ENCODE measurements at places on chromosomes 2 and 18.

GRCh38 chr2:166405569-166405926 is 29.8 kb upstream of the SCN9A start:
- DNase-seq: no peak

DNA sequence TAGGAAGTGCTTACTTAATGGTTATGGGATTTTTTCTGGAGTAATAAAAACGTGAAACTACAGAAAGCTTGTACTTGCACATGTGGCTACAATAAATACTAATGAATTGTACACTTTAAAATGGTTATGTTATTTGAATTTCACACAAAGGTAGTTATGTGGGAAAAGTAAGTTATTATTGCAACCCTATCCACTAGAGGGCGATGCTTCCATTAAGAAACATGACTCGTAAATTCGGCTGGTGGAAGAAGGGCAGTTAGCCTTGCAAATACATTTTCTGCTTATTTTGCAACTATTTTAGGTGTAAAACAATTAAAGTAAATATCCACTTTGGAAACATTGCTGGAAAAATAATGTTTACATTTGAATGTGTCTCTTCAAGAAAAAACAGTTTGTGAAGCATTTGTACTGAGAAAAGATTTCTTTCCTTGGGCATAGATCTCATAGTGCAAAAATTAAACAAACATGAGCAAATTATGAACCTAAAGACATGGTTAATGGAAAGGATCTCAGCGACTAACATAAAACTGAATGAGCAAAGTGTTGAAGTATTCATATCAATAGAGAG is 68.1 kb upstream of the CSRNP3 start:
- no peak for DNase-seq

GRCh38 chr2:58899692-58900091 is 658.6 kb upstream of the FANCL start:
- DNase-seq: no peak

DNA sequence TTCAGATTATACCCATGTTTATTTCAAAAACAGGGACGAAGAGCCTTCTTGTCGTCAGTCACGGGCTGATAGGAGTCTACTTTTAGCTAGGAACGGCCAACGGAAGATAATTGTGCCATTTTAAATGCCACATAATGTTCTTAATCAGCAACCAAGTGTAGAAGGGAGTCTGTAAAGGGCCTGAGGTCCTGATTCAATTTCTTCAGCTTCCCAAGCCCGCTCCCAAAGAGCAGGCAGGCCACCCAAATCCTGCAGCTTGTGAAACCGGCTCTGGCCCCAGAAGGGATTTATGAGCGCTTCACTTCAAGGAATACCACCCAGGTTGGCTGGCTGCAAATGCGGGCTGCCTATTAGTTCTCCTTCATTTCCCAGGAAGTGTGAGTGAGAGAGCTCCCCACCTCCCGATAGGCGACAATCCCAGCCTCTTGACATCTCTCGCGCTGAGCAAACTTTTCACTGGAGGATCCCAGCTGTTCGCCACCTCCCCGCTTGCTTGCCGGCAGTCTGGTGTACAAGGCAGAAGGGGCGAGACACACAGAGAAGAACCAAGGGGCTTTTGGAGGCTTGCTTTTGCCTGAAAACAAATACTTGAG is 272.9 kb downstream of the CDH20 start:
- DNase-seq: no peak

- DNase-seq: no peak
These were observed 54.4 kb downstream of the CRIM1 start for GRCh38 chr2:36409935-36410334.

GRCh38 chr2:225275443-225275842 is 124.1 kb upstream of the NYAP2 start:
- no peak for DNase-seq

All from activated gamma-delta T cell treated with anti-CD3 and anti-CD28 coated beads, Interleukin-2, amount 50 U/mL, for 16 hours (primary cell).